ENCODE measurements at places on chromosomes 16 and 17. TPM values are rescaled to one million over a fixed set of nuclear protein-coding genes. Genes with fewer than 3 reads are reported as not detected.

GRCh38 chr17:59914274-59914854, 21.4 kb downstream of the RPS6KB1 start:
- no peak for DNase-seq

- DNase-seq: peak; percentile 91
Measured at GRCh38 chr17:74368341-74369081, 1.2 kb downstream of the GPR142 start.

The SCPEP1 gene
- 74.4 TPM for total RNA-seq

DNA sequence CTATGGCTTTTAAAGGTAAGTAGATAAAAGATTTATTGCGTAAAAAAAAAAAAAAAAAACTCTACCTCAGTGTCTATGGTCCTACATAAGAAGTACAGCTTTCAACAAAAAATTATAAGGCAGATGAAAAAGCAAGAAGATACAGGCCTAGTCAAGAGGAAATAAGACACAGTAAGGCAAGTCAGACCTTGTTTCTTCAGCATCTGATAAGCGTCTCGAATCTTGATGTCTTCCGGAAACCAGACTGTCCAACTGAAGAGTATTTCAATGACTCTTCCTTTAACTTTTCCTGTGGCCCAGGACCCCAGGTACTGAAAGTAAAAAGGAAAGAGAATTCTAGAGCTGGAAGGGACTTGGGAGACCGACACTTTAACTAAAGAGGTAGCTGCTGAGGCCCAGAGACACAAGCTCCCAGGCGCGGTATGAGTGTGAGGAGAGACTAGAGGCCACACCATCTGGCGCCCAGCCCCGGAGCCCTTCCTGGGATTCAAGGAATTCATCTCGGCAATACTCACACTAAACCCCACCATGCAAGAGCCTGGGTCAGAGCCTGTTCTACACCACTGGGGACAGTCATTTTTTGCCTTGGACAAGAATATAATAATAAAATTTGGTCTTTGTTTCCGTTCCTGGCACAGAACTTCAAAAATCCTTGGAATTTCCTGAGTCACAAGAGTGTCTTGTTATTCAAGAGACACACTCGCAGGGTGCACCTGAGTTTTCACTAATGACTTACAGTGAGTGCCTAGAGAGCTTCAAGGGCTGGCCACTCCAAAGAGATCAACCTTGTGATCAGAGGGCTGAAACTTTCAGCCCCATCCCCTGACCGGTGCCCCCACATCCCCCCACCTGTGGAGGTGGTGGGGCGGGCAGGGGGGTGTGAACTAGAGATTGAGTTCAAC, 18.6 kb downstream of the GGA2 start:
- DNase-seq: peak; percentile 53

The SYT17 gene
- 1.3 TPM for total RNA-seq

GRCh38 chr16:28131181-28131580, 67.7 kb upstream of the GSG1L start:
- no peak for DNase-seq

- no peak for DNase-seq
Measured at GRCh38 chr16:8243981-8244380, 346.3 kb downstream of the TMEM114 start.

The OSGIN1 gene
- 10.3 TPM for total RNA-seq

The USP32 gene
- 68.5 TPM for total RNA-seq

GRCh38 chr16:81945665-81946064, 65.6 kb downstream of the SDR42E1 start:
- DNase-seq: no peak

DNA sequence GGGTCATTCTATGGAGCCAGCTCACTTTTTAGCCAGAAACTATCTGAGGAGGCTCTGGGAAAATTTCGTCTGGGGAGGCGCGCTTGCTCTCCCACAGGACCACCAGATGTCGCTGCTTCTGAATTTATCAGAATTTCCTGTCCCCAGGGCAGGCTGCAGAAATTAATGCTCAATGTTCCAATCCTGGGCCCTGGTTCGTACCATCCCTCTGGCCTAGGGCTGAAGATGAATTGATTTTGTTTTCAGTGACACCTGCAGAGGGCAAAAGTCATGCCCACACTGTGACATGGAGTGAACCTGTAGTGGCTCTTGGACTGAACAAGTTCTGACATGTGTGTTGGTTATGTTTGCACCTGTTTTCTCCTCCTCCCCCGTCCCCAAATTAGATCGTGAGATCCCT, 482.6 kb downstream of the NPIPA7 start:
- DNase-seq: no peak

- no peak for DNase-seq
Measured at GRCh38 chr16:15586716-15587115, 56.2 kb downstream of the MARF1 start.

DNA sequence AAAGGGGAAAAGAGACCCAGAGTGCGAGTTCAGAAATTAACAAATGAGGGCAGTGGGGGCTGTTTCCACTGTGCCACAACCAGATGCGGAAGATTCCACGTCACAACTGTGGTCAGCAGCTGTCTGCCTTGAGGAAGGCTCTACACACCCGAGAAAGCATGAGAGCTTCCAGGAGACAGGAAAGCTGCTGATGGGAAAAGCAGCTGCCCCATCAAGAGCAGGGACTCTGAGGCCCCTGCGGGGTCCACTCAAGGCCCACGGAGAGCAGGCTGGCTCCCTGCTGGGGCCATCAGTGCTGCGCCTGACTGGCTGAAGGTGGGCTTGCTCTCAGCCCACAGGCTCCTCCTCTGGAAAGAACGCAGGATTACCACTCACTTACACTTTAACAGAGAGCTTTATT, 14.8 kb upstream of the TRAP1 start:
- DNase-seq: peak; percentile 24

The FAM117A gene
- total RNA-seq: 48.2 TPM

GRCh38 chr16:57265850-57266530, 18.5 kb downstream of the PLLP start:
- peak; percentile 74 for DNase-seq

- no peak for DNase-seq
Measured at GRCh38 chr17:4443476-4443875, 9.7 kb downstream of the SPNS3 start.

DNA sequence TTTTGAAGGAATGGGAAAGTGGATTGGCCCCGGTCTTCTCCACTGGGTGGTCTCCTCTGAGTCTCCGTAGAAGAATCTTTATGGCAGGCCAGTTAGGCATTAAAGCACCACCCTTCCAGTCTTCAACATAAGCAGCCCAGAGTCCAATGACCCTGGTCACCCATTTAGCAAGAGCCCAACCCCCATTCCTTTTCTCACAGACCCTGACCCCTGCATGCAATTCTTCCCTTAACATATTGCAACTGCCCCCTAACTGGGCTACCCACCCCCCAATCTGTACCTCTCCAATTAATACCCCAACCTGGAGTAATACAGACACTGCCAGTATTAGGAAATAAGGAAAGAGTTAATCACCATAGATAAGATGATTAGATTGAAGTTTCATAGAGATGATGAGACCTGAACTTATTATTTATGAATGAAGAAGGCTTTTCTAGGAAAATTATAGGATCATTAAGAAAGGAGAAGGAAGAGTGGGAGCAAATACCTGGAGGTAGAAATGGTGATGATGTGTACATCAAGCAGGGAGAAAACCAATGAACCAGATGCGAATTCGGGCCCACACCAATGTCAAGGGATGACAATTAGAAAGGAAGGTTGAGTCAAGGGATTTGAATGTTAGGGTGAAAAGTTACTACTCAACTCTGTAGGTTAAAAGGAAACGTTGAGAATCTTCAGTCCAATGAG, 2.4 kb downstream of the CCL2 start:
- no peak for DNase-seq

The NOD2 gene
- total RNA-seq: 23.2 TPM

The SPATA2L gene
- 16.9 TPM for total RNA-seq

The TMEM204 gene
- total RNA-seq: 25.1 TPM

GRCh38 chr16:14101415-14101814, 30.3 kb downstream of the MRTFB start:
- DNase-seq: no peak

The ATPAF2 gene
- total RNA-seq: 39.5 TPM

The KIF22 gene
- total RNA-seq: 26.6 TPM

The HSF5 gene
- 1.5 TPM for total RNA-seq

DNA sequence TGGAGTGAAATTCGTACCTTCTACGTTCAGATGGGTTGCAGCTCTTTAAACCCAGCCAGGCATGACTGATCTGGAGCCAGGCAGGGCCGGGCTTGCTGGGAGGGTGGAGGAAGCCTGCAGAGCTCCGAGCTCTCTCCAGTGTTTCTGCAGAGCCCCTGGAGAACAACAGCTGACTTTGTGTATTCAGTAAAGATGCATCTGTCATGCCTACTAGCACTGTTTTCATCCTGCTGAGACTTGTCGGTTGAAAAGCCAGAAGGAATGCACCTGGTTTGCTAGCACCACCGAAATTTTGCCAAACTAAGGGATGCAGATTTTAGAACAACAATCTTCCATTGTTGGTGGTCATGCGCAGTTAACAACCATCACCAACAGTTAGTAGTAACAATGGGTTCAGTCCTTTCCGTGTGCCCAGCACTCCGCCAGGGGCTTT, 22.4 kb upstream of the SCNN1B start:
- DNase-seq: no peak

DNA sequence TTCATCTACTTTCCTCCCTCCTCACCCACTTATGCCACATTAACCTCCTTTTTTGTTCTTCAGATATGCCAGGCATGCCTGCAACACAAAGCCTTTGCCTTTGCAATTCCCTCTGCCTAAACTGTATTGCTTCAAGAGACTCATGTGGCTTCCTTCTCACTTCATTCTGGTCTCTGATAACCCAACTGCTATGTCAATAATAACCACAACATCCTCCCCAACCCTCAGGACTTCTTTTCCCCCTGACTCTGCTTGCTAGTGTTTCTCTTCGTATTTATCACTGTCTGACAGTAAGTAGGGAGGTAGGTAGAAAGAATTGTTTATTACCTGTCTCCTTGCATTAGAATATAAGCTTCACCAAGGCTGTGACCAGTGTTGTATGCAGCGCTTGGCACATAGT, 22.4 kb downstream of the RBL2 start:
- DNase-seq: no peak
